ENCODE measurements at places on chromosomes 2 and 18.

- DNase-seq, result no peak
These were observed 156.0 kb downstream of the TFCP2L1 start for GRCh38 chr2:121128741-121129659.

DNA sequence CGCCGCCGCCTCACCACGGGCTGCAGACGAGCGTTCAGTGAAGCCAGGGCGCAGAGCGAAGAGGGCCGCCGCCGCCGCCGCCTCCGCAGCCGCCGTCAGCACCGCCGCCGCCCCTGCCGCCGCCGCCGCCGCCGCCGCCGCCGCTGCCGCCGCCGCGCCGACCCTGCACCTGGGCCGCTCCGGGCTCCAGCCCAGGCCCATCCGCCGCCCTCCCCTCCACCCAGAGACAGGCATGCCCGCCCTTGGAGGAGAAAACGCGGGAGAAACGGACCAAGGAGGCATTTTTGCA, 3.0 kb downstream of the POU3F3 start:
- no peak for DNase-seq

DNA sequence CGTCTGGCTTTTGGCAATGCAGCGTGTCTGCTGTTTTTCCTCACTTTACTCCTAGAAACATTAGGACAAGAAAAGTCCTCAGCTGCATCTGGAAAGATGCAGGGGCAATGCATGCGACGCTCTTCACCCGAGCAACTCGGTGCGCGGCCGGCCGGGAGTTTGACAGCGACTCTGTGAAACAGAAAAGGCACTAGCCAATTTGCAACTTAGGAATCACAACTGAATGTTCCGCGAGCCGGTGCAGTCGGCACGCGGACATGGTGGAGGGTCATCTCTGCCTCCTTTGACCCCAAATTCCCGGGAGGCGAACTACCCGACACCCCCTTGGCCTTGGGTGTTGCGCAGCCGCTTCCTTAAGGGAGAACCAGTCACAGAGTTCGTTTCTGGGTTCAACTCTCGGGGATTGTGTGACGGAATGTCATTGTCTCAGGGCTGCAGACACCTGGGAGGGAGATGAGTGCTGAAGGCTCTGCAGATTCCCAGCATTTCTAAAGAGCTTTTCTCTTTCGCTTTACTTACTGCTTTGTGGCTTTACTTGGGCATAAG, 9.8 kb downstream of the NR4A2 start:
- DNase-seq, result no peak

DNA sequence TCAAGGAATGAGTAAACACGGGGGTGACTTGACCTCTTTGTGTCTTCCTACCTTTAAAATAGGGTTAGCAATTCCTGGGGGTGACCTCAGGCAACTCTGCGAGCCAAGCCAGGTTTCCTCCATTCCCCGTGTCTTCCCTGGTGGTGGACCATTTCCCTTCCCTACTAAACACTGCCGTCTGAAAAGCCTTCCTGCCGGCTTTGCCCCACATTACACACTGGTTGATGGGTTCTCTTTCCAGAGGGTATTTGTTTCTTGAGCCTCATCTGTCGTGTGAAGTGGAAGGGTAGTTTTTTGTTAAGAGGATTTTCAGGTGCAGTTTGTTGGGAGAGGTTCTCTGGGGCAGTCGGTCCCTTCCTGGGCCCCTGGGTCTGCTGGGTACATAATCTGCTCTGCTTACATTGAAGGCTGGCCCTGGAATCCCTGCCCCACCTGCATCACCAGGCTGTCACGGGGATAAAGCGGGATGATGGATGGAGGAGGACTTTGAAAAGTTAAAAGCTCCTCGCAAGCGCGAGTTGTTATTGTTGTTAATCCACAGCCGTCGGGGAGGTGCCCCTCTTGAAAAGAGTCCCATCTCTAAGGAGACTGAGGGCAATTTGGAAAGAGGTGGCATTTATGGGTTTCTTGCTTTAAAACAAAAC, 175.4 kb upstream of the SPRED2 start:
- no peak for DNase-seq

GRCh38 chr2:181857483-181857882, 34.0 kb upstream of the ITPRID2 start:
- no peak for DNase-seq

DNA sequence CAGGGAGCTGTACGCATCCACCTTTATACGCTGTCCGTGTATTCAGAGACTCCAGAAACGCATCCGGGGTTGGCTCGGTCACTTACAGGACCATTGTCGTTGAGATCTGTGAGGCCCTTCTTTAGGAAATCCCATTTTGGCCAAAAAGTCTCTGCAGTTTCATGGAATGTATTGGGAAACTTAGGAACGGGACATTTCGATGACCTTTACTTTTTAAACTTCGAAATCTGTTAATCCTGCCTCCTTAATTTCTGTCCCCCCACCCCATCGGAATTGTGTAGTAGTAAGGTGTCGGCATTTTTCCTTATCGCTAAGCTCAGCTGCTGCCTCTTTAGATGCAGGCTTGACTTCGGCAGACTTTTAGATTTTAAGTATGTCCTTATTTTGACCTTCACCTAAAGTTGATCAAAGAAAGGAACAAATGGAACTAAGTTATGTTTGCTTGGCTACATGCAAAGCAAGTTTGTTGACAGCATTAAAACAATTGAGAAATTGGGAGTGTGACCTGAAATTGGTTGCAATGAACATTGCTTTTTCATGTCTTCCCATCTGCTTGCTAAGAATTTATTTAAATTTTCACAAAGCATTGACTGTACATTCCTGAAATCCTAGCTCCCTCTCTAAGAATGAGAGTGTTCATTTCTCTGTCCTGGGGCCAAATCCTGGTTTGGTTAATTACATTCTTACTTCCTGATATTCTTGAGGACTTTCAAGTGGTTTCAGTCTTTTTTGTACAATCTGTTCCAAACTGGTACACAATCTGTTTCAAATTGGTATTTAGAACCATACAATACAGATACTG, 884 bp upstream of the RAPH1 start:
- no peak for DNase-seq

DNA sequence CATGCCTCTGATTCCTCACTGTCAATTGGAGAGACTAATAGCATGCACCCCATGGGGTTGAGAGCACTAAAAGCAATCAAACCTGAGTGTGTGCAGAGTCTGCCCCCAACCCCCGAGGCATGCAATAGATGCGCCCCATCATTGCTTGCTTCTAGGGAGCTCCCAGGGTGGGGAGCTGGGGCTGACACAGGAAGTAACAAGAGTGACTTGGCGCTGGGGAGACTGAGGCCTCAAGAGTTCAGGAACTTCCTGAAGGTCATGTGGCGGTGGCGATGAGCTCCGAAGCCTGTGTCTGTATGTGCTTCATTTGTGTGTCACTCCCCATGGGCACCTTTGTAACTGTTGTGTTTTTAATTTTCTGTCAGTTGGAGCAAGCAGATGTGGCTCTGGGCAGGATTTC, 61.2 kb downstream of the CTIF start:
- DNase-seq, result no peak

DNA sequence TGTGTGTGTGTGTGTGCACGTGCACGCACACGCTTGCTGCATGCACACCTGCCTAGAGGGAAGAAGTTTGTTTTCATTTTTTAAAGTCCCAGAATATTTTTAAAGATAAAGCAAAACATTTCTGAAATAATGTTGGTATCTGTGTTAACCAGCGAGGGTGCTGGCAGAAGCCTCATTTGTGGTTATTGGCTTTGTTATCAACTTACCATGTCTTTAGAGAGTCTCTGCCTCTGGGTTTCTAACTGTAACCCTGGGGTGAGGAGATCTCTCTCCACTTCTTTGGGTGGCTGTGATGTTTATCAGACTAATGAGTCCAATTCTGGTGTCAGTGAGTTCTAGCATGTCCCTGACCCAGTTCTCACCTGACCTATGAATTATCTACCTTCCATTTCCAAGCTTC, 927.6 kb upstream of the FANCL start:
- DNase-seq, result no peak

GRCh38 chr2:164599954-164600589, 21.2 kb downstream of the GRB14 start:
- no peak for DNase-seq

DNA sequence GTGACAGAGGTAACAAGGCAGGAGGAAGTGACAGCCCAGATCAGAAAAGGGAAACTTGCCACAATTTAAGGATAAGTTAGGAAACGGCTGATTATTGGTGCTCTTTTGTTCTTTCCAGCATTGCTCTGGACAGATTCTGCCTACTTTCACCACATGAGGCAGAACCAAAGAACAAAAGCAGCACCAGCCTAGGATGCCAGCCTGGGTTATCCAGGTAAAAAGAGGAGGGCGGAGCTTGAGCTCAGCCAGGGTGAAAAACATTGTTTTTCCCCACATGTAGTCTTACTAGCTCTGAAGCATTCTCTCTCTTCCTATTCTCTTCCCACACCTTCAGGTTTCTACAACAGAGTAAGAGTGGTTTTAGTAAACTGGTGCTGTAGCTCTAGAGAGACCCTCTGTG, 300.5 kb downstream of the TMX3 start:
- no peak for DNase-seq

DNA sequence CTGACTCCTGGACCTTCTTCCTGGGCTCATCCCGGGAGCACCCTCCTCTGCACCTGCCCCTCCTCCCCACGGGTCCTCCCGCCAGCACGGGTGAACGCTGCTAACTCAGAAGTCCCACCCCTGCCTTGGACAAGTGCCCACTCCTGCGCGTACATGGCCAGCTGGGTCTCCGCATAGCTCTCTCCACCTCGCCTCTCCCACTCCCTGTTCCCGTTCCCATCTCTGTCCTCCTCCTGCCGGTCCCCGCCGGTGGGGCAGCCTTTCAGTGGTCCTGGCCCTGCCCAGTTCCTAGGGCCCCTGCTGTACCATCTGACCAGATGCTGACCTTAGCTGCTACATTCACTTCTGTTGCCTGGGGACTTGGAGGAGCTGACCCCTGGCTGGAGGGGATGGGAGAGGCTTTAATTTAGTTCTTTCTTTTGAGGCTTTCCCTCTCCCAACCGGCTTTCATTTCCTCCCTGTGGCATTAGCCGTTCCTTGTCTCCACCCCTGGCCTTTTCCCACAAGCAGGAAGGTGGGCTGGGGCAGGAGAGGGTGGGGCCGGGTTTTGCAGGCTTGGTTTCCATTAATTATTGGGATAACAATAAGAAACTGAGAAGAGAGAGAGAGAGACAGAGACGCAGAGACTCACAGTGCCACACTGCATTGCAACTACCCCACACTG, 136.1 kb downstream of the SH3BP4 start:
- DNase-seq, result no peak

- no peak for DNase-seq
These were observed 864 bp upstream of the MYL12A start for GRCh38 chr18:3246635-3247239.

- no peak for DNase-seq
These were observed 72.6 kb upstream of the LAPTM4A start for GRCh38 chr2:20123871-20124594.

GRCh38 chr2:14720739-14721138, 88.2 kb downstream of the LRATD1 start:
- DNase-seq, result no peak

DNA sequence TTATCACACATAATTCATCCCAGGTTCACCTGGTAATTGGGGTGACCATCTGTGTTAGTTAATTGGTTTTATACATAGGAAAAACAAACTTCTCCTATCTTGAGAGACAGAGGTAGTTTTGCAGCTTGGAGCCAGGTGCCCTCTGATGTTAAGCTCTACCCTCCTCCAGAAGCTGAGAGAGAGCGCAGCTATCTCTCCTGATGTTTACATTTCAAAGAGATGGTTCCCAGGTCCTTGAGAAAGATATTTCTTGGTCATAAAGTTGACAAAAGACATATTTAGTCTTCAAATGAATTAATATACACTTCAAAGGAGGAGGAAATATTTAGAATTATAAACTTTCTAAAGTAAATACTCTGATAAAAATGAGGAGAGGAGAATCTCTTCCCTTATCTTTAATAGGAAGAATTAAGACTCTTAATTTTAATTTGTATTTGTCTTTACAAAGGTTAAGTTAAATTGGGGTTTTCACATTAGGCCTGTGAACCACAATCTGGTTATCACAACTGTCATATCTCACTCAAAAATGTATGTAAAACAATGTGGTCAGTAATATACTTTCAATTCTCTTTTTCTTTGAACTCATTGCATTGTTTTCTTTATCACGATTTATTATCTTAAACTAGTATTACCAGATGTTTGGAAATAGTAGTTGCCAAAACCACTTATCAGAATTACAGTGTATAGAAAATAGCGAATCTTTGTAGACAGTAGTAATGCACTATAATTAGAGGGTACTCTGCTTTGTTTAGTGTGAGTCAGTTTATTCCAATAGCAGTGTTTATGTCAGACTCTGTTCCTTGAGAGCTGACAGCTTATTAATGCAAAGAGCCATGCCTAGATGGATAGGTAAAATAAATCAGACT, 26.8 kb downstream of the SERPINB4 start:
- DNase-seq, result no peak

DNA sequence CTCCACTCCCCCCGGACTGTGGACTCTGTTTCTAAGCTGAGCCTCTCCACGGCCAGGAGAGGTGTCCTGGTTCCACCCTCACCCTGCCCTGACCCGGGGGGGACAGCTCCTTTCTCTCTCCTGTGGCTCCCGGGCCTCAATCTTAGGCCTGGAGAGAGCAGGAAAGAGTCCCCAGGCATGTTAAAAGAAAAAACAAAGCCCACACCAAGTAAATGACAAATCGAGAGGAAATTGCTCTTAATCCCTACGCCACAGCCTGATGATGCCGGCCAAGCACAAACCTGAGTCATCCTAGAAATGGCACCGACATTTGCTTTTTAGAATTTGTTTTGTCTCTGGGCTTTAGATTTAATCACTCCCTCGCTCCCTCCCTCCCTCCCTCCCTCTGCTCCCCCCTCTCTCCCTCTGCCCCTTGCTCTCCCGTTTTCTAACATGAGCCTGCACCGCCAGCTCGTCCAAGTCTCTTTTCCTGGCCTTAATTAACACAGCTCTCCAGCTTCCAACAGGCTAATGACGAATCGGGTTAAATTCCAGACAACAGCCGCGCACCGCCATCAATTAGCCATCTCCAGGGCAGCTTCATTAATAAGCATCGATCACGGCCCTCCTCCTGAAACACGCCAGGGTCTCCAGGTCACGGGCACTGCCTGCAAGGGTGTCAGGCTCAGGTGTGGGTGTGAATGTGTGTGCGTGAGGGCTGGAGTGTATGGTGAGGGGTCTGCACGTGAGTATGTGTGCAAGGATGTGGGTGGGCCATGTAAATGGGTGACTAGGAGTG, 230.8 kb downstream of the CELF4 start:
- no peak for DNase-seq

DNA sequence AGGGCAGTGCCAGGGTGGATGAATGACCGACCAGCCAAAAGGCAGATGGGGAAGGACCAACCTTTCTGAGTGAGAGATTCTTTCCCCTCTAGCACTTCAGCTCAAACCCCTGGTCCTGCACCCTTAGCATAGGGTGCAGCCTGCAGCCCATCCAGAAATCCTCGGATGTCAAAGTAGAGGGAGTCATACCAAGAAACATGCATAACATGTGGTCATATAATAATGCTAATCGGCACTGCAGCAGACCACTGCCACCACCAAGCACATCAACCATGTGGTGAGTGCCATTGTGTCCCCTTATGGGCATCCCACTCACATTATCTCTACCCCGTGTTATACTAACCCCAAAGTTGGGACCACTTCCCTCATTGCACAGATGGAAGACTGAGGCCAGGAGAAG, 17.7 kb downstream of the ATOH8 start:
- no peak for DNase-seq

Data from activated naive CD8-positive, alpha-beta T cell treated with anti-CD3 and anti-CD28 coated beads, Interleukin-2, amount 50 U/mL, for 16 hours (primary cell).